ENCODE measurements at places on chromosomes 5 and 9.

- no peak for DNase-seq
These were observed 143.8 kb upstream of the MAP3K1 start for GRCh38 chr5:56671571-56671970.

- no peak for DNase-seq
These were observed 256.9 kb downstream of the BNC2 start for GRCh38 chr9:16613605-16614004.

GRCh38 chr9:116494815-116495634 is 192.1 kb upstream of the TRIM32 start:
- no peak for DNase-seq

GRCh38 chr5:152942633-152943336 is 537.7 kb upstream of the NMUR2 start:
- no peak for DNase-seq

GRCh38 chr5:9363026-9363425 is 182.8 kb downstream of the SEMA5A start:
- DNase-seq: no peak

GRCh38 chr5:9545136-9545991 is 511 bp downstream of the SEMA5A start:
- no peak for DNase-seq

- DNase-seq: no peak
These were observed 168.2 kb upstream of the DMRTA1 start for GRCh38 chr9:22278426-22278825.

DNA sequence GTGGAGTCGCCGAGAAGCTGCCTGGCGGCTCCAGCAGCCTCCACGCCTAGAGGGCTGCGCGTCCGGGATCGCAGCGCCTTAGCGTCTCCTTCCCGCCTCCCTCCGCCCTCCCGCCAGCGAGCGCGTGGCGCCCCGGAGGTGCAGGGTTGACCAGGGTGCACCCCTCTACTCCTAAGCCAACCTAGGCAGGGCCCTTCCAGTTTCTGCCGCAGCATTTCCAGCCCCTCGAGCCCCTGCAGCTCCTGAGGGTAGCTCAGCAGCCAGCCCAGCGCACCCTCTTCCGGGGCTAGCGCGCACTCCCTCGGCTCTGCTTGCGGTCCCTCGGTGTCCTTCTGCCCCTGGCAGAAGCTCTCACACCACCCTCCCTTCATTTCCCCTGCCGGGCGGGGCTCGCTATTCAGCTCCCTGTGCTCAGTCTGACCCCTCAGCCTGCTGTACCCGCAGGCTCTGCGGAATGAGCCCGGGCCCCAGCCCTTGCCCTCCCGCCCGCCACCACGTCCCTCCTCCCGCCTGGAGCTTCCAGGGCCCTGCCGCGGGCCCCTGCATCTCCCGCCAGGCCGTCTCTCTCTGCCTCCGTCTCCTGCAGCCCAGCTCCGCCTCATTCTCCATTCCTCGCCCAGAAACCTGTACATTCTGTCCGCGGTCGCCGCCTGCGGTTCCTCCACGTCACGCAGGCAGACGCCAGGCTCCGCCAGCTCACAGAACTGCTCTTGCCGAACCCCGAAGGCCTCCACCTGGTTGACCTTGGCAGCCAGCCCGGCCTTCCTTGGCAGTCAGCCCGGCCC is 61.8 kb downstream of the SPATA31C2 start:
- DNase-seq: no peak

GRCh38 chr9:86946201-86947145 is 833 bp downstream of the GAS1 start:
- no peak for DNase-seq

GRCh38 chr5:116437922-116438578 is 136.6 kb downstream of the SEMA6A start:
- DNase-seq: no peak

DNA sequence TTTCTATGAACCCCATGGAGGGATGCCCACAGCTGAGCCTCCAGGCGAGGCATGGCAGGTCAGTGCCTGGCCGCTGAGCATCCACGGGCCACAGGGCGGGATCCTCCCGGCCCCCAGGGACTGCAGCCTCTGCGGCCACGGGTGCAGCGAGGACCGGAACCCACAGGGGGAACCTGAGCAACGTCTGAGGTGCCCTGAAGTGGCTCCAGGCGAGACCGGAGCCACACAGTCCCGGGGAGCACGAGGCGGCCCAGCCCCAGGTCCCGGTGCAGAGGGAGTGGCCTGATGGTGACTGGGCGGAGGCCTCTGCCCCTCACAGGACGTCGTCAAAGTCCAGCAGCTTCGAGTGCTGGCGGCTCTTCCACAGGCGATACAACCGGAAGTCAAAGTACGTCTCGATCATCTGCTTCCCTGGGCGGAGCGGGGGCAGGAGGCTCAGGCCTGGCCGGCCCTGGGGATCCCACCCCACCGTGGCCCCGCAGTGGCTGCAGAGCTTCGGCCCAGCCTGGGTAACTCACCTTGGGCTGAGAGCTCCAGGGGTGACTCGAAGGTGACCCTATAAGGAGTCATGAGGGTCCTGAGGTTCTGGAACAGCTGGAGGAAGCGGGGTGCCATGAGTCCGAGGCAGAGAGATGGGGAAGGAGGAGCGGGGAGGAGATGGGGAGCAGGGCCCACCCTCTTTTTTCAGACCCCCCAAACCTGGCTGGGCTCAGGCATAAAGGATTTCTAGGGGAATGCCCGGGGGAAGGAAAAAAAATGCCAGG is 8.1 kb upstream of the ENTPD8 start:
- DNase-seq: no peak

DNA sequence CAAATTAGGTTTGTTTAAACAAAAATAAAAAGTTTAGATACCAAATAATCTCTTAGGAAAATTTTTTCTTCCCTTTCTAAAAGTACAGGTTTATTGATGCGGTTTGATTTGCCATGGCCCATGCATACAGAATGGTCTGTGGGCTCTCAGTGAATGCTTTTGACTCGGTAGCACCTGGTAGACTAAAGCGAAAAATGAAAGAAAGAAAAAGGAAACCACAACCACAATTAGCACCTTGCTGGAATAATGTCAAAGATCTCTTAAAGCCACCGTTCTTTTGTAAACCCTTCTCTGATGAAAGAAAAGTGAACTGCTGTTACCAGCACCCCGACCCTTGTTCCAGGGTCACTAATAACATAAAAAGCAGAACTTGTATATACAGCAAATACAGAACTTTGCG is 157.9 kb downstream of the NFIB start:
- DNase-seq: no peak

GRCh38 chr9:31590091-31590490 is 794.4 kb upstream of the ACO1 start:
- no peak for DNase-seq

DNA sequence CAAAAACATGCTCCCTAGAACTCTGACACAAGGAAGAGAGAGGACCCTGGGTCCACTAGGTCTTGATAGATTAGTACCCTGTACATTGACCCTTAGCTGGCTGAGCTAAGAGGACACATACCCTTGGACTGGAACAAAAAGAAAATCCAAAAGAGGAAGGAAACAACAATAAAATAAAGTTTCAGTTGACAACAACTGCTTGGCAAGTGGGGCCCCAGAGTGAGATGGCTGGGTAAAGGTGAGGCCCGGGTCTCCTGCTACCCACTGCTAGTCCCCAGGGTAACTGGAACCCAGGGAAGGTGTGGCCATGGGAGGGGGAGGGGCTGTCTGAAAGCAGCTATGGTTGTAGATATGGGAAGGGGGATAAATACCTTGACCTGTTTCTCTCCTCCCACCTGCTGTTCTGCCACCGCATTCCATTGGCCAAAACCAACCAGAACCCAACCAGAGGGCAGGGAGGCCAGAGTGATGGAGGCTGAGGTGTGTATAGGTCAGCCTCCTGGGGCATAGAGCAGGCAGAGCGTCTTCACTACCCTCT is 11.7 kb downstream of the TAL2 start:
- no peak for DNase-seq

DNA sequence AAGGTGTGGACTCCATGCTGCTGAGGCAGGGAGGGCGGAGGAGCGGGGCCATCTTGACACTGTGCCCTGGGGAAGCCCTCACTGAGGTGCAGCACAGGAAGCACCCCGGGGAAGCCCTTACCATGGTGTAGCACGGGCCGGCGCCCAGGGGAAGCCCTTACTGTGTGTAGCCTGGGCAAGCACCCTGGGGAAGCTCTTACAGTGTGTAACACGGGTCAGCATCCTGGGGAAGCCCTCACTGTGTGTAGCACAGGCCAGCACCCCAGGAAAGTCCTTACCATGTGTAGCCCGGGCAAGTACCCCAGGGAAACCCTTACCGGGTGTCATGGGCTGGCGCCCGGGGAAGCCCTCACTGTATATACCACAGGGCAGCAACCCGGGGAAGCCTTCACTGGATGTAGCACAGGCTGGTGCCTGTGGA is 62.6 kb upstream of the ZNF354B start:
- DNase-seq: no peak

GRCh38 chr5:103371046-103371607 is 112.6 kb downstream of the MACIR start:
- DNase-seq: no peak

- no peak for DNase-seq
These were observed 20.3 kb downstream of the ARPC5L start for GRCh38 chr9:124882231-124882630.

DNA sequence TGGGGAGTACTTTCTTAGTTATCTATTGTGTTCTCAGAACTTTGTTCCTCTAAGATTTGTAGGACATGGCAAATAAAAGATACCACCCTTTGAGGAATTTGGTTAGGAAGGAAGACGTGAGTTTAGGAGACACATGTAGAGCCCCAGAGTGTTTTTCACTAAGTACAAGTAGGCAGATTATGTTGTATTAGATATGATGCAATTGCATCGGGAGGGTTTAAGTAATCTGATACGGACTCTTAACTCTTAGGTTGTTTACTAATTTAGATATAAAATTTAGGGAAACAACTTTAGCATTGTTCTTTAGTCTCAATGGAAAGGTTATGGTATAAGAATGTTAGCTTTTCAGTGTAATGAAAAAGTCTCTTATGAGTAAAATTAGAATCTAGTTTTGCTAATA is 84.4 kb downstream of the TRIO start:
- DNase-seq: no peak

GRCh38 chr5:58107704-58108103 is 352.2 kb downstream of the PLK2 start:
- DNase-seq: no peak

DNA sequence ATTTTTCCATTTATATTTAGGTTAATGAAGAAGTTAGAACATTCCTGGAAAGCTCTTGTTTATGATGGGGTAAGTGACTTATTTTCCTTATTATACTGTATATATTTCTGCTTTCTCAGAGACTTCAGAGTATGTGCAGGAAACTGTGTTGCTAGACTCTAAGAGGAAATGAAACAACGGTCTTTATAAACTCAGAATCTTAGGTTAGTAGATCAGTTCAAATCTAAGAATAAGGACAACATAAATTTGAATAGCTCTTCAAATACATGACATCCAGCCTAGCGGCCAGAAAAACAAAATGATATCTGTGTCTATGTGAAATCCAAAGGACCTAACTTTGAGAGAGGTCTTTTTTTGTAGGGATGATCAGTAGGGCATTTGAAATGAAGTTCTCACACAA is 94.3 kb downstream of the PRKACG start:
- no peak for DNase-seq

- DNase-seq: no peak
These were observed 52.8 kb downstream of the RICTOR start for GRCh38 chr5:39021413-39021812.

GRCh38 chr9:36249189-36249588 is 9.1 kb downstream of the GNE start:
- DNase-seq: no peak

- DNase-seq: no peak
These were observed 49.0 kb downstream of the NPR3 start for GRCh38 chr5:32760091-32760509.

GRCh38 chr9:37992924-37993349 is 76.1 kb downstream of the SHB start:
- no peak for DNase-seq

GRCh38 chr9:27496135-27496504 is 28.0 kb upstream of the IFNK start:
- no peak for DNase-seq

DNA sequence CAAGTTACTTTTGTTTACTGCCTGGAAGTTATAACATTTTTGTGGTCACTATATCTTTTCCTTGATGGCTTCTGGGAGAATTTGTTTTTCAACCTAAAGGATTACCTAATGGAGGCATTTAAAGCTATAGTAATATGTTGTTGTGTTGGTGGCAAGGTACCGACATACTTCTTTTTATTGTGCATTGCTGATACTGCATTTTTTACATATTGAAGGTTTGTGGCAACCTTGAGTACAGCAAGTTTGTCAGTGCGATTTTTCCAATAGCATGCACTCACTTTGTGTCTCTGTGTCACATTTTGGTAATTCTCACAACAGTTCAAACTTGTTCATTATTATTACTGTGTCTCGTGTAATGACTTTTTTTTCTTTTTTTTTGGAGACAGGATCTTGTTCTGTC is 246.3 kb downstream of the LRRC70 start:
- DNase-seq: no peak

GRCh38 chr9:132622159-132622558 is 39.8 kb downstream of the BARHL1 start:
- DNase-seq: peak; percentile 94

GRCh38 chr9:22682961-22683699 is 236.5 kb downstream of the DMRTA1 start:
- no peak for DNase-seq

DNA sequence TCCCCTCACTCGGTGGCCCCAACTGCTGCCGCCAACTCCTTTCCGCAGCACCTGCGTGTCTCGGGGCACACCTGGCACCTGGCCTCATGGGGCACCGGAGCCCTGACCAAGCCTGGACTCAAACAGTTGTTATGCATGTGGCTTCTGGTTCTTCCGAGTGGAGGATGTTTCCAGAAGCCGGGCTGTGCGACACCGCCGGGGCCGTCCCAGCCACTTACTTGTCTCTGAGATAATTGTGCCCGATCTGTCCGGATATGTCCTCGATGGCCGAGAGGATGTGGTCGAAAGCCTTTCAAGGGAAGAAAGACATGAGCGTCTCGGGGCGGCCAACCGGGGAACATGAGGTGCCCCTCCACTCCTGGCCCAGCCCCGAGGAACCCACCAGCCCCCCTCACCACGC is 38.4 kb downstream of the EXOC3 start:
- DNase-seq: no peak

- DNase-seq: no peak
These were observed 154.3 kb downstream of the SPOCK1 start for GRCh38 chr5:137344723-137345322.

DNA sequence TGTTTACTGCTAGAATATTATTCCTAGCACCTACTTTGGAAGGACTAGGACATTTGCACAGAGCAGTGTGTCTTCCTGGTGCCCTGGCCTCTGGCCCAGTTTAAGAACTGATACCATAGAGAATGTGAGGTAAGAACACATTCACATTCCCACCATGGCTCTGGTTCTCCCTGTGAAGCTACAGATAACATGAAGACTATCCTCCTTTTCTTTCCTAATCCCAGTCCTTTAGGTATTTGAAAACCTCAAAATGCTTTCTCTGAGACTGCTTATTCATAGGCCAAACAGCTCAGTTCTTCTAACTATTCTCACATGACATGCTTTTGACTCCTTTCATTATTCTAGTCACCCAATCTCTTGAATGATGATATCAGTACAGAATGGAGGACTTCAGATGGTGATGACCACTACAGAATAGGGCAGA is 11.9 kb downstream of the FAM219A start:
- no peak for DNase-seq

GRCh38 chr5:132526290-132526973 is 16.9 kb downstream of the IL5 start:
- peak; percentile 11 for DNase-seq
